ENCODE measurements at places on chromosomes 2 and 18.

GRCh38 chr18:34643989-34644388 is 66.1 kb upstream of the DTNA start:
- no peak for DNase-seq

- DNase-seq: no peak
These were observed 176.3 kb downstream of the EIPR1 start for GRCh38 chr2:3201281-3201680.

DNA sequence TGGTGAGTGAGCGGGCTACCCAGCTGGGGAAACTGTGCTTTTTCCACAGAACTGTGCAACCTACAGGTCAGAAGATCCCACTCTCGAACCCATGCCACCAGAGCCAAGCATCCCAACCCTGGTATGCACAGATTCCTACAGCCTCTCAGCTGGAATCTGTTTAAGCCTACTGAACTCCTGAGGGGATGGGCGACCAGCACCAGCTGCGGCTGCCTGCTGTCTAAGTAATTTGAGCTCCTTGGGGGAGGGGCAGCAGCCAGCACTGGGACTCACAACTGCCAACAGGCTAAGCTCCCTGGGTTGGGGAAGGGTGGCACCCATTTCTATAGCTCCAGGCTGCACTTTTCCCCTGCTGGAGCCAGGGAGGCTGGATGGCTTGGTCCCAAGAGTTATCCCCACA is 11.8 kb downstream of the CYP27C1 start:
- DNase-seq: no peak

DNA sequence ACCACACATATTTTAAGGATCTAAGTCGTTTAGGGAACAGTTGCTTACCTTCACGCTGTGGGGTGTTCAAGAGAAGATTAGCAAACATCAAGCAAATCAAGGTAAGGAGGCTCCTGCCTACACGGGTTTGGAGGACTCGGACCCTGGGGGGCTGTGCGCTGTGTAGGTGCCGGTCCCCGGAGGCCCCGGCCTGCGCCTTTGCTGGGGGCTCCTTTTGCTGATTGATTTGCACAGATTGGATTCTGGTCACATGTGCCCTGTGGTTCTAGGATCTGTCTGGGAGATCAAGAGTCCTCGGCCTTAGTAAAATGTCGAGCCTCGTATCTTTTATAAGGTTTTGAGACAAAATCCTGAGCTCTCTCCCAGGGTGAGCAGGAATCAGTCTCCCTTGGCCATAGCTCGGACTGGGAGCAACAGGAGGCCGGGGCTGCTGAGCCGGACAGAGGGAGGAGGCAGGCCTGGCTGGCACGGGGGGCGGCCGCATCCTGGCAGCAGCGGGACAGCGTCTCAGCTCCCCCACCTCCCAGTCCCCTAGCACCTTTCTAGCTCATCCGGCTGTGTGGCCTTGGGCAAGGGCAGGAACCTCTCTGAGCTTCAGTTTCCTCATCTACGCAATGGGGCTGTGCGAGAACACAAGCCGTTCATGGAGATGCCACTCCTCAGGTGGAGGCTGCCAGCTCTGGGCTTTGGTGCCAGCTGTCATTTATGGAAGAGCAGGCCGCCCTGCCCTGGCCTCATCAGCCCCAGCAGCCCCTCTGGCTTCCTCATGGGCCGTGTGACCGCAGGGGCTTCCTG is 147.2 kb downstream of the MBP start:
- no peak for DNase-seq
